Bronchial epithelial cell (primary cell): ENCODE measurements at places on chromosomes 5 and 9. TPM values are rescaled to one million over a fixed set of nuclear protein-coding genes. Genes with fewer than 3 reads are reported as not detected.

- DNase-seq: no peak
Observed at GRCh38 chr5:169561893-169562292, 21.7 kb upstream of the SPDL1 start.

DNA sequence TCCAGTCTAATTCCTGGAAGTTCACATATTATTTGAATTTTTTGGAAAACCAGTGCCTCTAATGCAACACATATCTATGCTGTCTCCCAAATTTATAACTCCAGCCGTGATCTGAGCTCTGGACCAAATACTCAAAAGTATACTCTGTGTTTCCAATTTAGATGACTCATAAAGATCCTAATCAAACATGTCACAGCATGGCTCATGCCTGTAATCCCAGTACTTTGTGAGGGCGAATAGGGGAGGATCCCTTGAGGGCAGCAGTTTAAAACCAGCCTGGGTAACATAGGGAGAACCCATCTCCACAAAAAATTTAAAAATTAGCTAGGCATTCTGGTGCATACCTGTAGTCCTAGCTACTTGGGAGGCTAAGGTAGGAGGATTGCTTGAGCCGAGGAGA, 388.0 kb downstream of the CDH12 start:
- DNase-seq: peak; percentile 28

GRCh38 chr5:157216391-157217142, 35.9 kb downstream of the ITK start:
- no peak for DNase-seq

- no peak for DNase-seq
Observed at GRCh38 chr9:123238365-123238764, 30.0 kb downstream of the STRBP start.

GRCh38 chr5:78162253-78162862, 132.1 kb downstream of the AP3B1 start:
- peak; percentile 36 for DNase-seq

- no peak for DNase-seq
Observed at GRCh38 chr5:36049949-36050348, 16.7 kb downstream of the UGT3A2 start.

DNA sequence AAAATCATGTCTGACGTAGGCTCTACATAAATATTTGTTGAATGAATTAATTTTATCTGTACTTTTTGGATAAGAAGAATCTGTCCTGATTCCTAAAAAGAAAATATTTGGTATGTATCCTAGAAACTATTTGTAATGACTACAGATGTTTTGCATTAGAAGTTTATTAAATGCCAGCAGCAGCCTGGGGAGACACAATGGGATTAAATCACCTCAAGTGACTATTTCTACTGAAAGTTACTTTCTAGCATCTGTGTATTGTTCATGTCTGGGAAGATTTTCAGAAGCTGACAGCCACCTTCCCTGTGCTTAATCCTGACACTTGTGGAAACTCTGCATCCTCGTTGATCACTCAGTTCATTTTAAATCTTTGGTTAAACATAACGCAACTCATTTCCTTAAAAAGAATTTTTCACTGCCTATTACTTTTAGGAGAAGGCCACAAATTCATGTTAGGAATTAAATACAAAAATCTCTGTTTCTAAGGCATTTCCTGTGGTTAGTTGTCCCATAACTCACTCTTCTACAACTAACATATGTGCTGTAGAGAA, 209.3 kb upstream of the PPP1R2B start:
- no peak for DNase-seq

DNA sequence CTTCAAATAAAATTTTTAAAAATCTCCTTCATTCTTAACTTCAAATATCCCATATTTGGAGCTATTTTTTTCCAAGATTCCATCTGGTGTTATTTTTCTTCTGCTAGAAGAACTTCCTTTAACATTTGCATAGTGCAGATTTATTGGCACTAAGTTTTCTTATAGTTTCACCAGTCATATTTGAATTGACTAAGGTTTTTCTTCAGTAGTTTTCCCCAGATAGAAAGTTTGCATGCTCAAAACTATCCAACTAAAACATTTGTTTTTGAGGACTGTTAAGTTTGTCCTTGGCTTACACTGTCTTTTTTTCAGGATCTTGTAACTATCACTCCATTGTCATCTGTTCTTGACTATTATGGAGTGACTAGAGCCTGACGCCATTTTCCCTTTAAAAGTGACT, 606.7 kb downstream of the TAF11L14 start:
- DNase-seq: no peak

GRCh38 chr9:36961051-36961450, 73.0 kb downstream of the PAX5 start:
- no peak for DNase-seq

DNA sequence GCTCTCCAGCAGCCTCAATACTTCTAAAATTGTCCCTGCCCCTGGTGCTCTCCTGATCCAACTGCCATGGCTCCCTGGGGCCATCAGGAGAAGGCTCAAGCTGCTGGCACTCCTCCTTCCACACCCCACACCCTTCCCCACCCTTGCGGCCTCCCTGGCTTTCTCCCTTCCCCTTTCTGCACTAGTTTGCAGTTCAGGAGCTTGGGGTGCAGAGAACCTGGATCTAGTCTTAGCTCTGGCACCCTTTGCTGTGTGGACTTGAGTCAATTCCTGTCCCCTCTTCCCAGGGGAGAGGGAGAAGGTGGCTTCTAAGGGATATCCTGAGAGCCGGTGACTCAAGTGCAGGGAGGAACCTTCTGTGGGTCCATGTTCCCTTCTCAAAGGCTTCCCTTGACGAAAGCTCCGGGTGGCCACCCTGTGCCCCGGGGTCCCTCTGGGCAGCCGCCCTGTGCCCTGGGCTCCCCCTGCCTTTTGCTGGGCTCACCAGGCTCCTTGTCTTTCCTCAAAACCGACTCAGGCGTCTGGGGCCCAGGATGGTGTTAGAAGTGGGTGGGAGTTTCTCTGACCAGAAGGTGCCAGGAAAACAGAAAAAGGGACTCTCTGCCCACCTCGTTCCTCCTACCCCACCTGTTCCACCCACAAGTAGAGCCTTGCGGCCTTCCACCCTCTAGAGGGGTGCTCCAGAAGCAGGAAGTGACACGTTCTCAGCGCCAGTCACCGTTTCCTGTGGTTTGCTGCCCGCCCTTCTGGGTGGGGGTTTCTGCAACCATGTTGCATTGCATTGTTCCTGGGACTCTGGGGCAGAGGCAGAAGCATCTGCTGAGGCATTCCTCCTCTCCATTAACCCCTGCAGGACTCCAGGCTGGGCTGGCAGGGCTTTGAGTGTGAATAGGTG, 15.0 kb downstream of the GLIPR2 start:
- DNase-seq: peak; percentile 52

DNA sequence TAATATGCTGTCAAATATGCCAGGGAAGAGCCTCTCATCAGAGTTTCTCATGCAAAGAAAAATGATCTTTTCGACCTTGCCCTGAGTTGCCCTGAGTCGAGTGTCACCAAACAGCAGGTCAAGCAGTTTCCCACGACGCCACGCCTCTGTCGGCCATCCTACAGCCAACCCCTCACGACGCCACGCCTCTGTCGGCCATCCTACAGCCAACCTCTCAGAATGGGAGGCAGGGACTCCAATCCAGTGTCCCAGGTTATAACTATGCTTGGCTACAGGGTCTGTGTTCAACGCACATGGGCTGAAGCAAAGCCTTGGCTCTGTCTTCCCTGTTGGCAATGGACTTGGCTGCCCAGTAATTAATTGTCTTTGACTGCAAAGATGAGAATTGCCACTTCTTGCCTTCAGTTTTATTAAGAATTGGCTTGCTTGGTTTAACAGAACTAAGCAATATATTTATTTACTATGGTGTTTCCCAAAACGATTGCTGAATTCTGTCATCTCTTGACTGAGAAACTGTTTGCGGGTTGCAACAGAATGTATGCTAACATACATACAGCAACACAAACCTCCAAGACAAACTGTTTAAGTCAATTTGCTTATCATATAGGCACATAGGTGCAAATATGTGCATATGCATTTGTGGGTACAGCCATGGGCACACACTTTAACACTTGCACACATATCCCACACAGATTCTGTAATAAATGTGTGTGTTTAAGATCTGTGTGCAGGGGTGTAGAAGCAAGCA, 352.9 kb downstream of the GLIS3 start:
- no peak for DNase-seq

GRCh38 chr5:79333852-79334557, 98.1 kb downstream of the JMY start:
- DNase-seq: no peak

GRCh38 chr5:50786073-50786472, 119.6 kb downstream of the PARP8 start:
- DNase-seq: peak; percentile 40

DNA sequence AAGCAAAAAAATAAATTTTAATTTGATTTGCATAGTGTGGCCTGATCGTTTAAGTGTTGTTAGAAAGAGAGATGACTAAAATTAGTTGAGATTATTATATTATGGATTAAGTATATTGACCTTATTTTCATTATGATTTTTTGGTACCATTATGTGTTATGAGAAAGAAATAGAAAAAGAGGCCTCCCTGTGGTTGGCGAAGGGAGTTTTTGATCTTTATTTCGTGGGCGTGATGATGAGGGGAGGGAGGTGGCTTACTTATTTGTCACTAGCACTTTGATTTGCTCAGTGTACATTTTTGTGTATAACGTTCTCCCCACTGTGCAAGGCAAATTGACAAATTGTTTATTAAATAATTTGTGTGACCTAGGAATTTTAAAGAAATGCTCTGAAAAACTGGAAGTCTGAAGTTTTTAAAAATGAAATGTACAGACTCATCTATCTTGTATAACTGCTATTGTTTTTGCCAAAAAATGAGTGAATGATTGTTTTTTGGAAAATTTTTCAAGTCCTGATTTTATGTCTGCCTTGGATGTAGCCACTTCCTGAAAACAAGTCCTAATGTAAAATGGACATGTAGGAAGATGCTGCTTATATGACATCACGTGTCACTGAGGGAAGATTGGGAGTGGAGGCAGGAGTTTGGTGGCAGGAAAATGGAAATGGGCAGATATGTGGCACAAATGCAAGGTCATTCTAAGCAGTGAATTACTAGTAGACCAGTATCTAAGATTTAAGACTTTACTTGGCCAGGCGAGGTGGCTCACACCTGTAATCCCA, 3.0 kb downstream of the DAPK1 start:
- no peak for DNase-seq

- no peak for DNase-seq
Observed at GRCh38 chr5:106142116-106142515, 1528.6 kb downstream of the EFNA5 start.

DNA sequence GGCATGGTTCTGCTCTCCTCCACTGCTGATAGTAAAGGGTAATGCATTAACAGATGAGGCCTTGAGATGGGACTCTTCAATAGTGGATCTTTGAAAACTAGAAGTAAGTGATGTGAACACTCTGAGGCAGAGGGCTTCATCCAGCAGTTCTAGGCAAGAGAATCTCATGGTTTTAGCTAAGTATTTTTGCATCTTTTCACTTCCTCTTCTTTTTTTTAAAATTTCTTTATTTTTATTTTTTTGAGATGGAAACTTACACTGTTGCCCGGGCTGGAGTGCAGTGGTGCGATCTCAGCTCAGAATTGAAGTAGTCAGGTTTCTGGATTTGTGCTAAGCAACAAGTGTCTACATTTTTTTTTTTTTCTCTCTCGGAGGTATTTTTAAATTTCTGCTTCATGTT, 101.9 kb downstream of the MTRR start:
- DNase-seq: no peak

- no peak for DNase-seq
Observed at GRCh38 chr5:135313946-135314345, 85.1 kb downstream of the MACROH2A1 start.

DNA sequence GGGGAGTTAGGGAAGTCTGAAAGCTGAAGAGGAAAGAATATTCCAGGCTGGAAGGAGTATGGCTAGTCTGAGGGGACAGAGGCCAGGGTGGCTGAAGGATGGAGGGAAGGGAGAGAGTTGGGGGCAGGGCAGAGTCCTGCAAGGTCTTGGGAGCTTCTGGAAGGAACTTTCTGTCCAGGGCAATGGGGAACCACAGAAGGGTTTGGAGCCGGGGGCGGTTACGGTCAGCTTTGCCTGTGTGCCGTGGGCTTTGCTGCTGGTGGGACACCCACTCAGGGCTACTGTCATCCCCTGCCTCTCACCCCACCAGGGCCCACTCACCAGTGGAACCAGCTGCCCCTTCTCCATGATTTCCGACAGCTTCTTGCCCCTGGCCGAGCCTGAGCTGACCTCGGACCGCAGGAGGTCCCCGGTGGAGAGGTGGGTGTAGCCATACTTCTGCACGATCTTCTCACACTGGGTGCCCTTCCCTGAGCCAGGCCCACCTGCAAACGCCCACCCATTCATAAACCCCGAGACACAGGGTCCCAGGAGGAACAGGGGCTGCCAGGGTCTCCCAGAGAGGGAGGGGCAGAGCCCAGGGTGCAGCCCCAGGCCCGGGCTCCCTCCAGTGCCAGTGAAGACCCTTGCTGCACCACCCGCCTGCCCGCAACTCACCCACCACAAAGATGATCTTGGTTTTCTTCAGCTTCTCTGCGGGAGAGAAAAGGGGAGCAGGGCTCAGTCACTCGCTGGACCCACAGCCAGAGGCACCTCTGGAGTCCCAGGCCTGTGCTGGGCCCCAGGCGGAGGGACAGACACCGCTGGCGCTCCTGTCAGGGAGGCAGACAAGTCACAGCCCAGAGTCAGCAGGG, 4.9 kb downstream of the AK1 start:
- no peak for DNase-seq

DNA sequence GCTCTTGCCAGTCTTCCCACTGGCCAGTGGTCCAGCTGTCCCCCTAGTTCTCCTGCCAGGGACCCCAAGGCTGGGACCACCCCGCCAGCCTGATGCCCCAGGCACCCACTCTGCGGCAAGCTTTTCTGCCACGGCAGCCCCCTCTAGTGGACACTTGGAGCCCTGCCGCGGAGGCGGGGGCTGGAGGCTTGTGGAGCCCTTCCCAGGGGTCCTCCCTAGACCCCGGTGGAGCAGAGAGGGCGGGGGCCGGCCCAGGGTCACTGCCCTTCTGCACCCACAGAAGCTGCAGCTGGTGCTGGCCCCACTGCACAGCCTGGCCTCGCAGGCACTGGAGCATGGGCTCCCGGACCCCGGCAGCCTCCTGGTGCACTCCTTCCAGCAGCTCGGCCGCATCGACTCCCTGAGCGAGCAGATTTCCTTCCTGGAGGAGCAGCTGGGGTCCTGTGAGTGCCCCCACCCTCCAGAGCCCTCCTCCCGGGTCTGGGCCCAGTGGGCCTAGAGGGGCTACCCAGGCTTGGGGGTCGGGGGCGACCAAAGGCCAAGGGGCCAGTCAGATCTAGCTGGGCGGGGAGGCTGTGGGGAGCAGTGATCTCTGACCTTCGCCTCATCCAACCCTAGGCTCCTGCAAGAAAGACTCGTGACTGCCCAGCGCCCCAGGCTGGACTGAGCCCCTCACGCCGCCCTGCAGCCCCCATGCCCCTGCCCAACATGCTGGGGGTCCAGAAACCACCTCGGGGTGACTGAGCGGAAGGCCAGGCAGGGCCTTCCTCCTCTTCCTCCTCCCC, 9.1 kb downstream of the EGFL7 start:
- DNase-seq: no peak

FGF10 gene
- total RNA-seq: not detected in 2 replicates

ADAMTSL1 gene
- 0.13 and 1.6 TPM in 2 replicates for total RNA-seq

SV2C gene
- not detected in 2 replicates for total RNA-seq

LHX6 gene
- 0.13 and 0.26 TPM in 2 replicates for total RNA-seq

LCN15 gene
- total RNA-seq: not detected in 2 replicates

FKBP15 gene
- 11.1 and 12.9 TPM in 2 replicates for total RNA-seq

MEGF10 gene
- 0.26 TPM in 1 of 2 replicates, not detected in the other for total RNA-seq

EEIG1 gene
- 7.4 and 41.3 TPM in 2 replicates for total RNA-seq
